ENCODE measurements at places on chromosomes 2 and 18.

- no peak for DNase-seq
These were observed 442.0 kb upstream of the SYT4 start for GRCh38 chr18:43719267-43719795.

- DNase-seq: no peak
These were observed 142.1 kb downstream of the CABLES1 start for GRCh38 chr18:23277399-23277798.

DNA sequence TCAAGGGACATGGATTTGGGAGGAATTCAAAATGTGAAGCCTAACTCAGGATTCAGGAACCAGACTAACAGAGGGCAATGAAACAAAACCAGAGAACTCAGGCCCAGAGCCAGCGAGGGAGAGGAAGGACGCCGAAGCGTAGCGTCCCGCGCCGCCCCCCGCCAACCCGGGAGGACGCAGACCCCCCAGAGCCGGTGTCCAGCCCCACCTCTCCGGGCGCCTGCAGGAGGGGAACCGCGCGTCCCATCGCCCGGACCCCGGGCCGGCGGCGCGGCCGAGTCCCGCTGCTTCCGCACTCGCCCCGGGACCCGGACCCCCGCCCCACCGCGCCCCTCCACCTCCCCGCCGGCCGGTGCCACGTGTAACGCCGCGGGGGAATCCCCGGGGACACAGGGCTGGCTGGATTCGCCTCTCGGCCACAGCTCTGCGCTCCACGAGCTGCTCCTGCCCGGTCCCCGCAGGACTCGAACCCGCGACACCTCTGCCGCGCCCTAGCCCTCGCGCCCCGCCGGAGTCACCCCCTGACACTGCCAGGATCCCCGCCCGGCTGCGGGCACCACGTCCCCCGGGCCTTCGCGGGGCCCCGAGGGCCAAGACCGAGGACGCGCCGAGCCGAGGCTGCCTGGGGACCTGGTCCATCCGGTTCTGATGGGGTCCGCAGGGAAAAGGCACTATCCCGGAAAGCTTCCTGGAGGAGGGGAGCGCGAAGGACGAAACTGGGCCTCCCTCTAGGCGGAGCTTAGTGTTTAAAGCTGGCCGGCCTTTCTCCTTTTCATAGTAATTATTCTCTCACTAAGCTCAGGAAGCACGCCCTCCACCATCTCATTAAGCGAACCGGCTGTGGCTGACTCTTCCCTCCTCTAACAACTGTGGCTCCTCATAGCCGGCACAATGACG, 40.4 kb upstream of the FAM124B start:
- DNase-seq: no peak

GRCh38 chr2:33791625-33792024, 192.5 kb upstream of the FAM98A start:
- DNase-seq: no peak

GRCh38 chr2:157839162-157839801, 36.8 kb downstream of the ACVR1 start:
- no peak for DNase-seq

GRCh38 chr2:206718296-206718695, at the start of gene DYTN:
DYTN (minus strand) TSS chr2:206718396; CDS start chr2:206718279, 117 bp downstream.
- no peak for DNase-seq

DNA sequence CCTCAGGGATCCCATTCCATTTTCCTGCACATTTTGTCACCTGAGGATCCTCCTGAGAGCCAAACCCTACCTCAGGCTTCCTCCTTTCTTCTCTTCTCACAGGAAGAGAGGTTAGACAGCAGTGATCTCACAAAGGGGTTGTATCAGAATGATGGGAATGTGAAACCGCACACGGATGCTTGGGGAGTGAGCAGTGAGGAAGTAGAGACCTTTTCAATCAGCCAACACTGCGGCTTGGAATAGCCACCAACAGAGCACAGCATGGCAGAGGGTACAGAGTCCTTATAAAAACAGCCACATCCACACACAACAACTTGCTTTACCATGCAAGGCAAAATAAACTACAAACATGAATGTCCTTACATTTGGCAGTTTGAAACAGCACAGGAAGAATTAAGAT, 8.7 kb downstream of the TMEM182 start:
- no peak for DNase-seq

- no peak for DNase-seq
These were observed 6.8 kb downstream of the NEU4 start for GRCh38 chr2:241815477-241816430.

All from stimulated activated CD8-positive, alpha-beta memory T cell treated with anti-CD3 and anti-CD28 coated beads, Interleukin-4, amount 100 ng/mL, for 4 hours (primary cell).